ENCODE measurements at places on chromosomes 5 and 9.

GRCh38 chr9:81592887-81593266 lies 96.5 kb downstream of the TLE1 start:
- DNase-seq, result no peak

- no peak for DNase-seq
Measured at GRCh38 chr5:170865622-170866021, 3.8 kb downstream of the RANBP17 start.

DNA sequence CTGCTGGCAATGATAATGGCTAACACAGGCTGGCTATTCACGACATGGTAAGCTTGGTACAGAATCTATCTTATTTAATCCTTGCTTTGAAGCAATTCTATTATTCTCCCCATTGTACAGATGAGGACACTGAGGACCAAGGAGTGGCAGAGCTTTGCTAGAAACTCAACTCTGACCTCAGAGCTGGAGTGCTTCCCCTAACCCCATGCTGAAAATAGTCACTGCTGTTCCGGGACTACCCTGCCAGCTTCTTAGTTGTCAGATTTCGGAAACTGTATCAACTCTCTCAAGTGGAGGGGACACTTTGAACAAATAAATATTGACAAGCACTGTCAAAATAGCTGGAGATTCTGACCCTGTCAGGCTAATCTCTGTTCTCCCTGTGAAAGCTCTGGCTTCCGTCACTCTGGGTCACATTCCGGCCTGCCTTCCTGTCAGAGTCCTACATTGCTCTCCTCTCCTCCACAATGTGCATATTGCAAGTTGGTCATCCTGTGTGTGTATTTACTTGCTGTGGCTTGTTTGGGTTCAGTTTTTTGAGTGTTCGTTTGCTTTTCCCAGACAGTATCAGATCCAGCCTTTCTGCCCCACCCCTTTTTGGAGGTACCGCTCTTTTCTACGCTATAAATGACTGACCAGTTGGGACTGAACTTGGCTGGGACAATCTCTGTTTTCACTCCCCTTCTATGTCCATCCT lies 134.3 kb upstream of the MAP1B start:
- DNase-seq, result no peak

DNA sequence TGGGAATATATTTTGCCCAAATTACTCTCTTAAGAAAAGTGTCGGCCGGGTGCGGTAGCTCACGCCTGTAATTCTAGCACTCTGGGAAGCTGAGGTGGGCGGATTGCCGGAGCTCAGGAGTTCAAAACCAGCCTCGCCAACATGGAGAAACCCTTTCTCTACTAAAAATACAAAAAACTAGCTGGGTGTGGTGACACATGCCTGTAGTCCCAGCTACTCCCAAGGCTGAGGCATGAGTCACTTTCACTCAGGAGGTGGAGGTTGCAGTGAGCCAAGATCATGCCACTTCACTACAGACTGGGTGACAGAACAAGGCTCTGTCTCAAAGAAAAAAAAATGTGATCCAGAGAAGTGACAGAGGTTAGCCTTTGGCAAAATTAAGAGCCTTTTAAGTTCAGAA lies 26.4 kb upstream of the TMEM171 start:
- DNase-seq, result no peak

GRCh38 chr9:72352911-72353388 lies 12.1 kb downstream of the ZFAND5 start:
- DNase-seq, result no peak

DNA sequence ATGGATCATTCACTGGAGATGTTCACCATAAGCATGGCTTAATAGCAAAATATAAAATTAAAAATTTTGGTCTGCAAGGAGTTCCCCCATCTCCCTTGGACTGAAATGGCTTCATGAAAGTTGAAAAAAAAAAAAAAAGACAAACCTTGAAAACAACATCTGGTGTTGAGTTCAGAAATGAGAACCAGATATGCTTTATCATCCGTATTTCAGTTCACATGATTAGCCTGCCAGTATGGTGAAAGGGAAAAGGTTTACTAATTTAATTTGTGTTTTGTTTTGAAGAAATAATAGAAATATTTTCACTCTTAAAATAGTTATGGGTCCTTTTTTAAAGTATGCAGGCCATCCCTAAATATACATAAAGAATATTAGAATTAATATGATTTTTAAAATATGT lies 67.8 kb downstream of the TMEM167A start:
- DNase-seq, result no peak

DNA sequence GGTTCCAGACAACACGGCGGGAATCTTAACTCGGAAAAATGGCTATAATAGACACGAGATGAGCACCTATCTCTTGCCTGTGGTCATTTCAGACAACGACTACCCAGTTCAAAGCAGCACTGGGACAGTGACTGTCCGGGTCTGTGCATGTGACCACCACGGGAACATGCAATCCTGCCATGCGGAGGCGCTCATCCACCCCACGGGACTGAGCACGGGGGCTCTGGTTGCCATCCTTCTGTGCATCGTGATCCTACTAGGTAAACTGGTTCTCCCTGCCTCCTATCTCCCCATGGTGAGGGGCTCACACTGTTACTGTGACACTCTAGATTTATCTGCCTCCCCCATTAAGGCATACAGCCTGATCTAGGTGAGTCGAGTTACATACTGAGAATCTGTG lies 124.2 kb downstream of the CDH6 start:
- DNase-seq, result no peak

GRCh38 chr9:38119560-38120236 lies 50.7 kb upstream of the SHB start:
- DNase-seq, result no peak

GRCh38 chr5:13378091-13378490 lies 566.4 kb downstream of the DNAH5 start:
- DNase-seq, result no peak

DNA sequence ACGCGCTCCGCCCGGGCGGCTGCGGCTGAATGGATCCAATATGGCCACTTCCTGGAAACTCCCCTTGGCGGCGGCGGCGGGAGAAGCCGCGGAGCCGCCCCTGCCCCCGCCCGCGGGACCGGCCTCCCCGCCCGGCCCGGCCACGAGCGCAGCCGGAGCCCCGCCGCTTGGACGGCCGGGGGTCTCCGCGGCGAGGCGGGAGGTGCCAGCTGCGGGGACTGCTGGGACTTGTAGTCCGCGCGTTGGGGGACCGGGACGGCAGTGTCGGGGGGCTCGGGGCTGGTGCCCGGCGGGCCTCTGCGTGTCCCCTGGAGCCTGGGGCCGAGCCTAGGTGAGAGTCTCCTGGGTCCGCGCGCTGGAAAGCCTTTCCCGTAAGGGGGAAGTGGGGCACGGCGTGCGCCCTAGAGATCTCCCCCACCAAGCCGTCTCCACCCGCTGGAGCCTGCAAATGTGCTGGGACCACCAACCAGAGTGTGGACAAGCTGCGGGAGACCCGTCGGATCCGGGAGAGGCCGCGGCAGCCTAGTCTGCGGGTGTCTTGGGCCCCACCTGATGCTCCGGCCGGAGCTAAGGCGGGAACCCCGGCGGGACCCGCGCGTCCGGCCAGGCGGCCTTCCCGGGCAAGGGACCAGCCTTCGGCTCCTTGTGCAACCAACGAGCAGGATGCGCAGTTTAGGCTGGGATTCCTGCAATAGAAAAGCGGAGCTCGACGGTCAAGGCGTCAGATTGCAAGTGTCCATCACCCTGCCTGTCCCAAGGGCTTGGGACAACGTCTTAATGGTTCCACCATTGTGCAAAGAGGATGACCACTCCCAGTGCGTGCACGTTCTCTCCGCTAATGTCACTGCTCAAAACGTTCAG lies at the start of gene SEPTIN8:
Gene SEPTIN8 (minus strand): TSS at position 31 of the 861 bp plus-strand sequence. CDS start 102 bp downstream, outside the sequence.
- DNase-seq, result no peak

- DNase-seq, result no peak
Measured at GRCh38 chr9:119758241-119758640, 389.0 kb upstream of the BRINP1 start.

- no peak for DNase-seq
Measured at GRCh38 chr9:127806871-127807270, 4.2 kb downstream of the FPGS start.

DNA sequence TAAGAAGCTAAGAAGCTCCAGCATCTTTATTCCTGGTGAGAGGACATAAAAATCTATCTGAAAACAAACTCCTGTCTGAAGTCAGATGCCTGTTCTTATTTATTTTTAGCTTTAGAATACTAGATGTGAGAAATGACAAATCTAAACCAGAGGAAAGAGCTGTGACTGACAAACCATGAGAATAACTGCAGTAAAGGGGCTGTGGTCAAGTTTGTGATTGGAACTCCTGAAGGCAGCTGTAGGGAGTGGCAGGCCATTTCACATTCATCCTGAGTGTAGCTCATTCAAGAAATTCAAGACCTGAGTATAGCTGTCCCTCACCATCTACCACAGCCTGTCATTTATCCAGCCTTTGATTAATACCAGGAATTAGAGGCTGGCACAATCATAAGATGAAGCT lies 718.8 kb downstream of the BRINP1 start:
- no peak for DNase-seq

DNA sequence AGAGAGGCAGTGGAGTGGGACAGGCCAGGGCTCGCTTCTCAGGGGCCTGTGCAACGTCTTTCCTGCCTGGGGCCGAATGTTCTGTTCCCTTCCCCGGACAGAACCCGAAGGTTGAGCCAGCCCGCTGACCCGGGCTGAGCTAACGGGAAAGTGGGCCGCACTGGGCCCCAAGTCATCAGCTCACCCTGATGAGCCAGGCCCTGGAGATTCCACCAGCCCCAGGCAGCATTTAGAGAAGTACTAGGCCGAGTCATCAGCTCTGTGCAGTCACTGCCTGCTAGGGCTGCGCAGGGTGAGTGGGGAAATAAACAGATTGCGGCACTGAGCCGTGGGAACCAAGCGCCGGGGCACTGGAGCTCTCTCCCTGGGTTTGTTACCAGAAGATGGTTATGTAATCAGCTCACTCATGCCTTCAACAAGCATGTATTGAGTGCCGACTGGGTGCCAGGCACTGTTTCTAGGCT lies 29.1 kb upstream of the DUSP1 start:
- no peak for DNase-seq

DNA sequence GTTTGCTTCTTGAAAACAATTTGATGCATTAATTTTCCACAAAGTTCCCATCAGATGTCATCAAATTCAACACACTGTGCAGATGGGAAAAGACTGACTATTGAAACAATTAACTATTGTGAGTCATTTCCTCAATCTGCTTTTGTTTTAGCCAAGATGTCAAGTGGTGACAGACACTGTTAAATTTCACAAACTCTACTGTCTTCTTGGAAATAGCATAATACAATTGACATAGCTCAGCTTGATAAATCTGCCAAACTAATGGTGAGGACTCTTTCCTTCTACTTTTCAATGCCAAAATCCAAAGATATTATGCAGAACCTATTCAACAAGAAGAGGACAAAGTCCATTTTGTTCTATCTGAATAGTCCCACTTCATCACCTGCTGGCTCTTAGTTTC lies 242.3 kb downstream of the CAAP1 start:
- DNase-seq, result no peak

- DNase-seq, result no peak
Measured at GRCh38 chr9:111020594-111020993, 17.7 kb downstream of the LPAR1 start.

DNA sequence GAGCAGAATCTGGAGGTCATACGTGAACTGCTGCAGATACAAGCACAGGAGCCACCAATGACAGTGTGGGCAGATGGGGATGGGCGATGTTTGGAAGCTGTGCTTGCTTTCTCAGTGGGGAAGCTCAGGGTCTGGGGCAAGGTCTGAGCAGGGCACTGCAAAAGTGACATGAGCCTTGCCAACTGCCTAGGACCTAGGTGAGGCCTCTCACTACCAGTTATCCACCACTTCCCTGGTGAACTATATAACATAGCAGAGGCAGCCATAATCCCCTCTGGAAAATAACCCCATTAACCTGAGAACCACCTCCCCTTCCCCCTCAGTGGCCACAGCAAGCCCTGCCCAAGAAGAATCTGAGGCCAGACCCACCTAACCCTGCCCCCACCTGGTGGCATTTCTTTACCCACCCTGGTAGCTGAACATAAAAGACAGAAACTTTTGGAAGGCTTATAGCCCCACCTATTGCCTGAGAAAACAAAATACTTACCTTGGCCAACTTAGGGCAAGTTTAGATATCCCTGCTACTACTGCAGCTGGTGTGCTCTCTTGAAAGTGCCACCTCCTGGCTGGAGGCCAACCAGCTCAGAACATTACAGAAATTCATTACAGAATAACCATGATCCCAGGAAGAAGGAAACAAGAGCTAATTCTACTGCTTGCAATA lies 18.8 kb upstream of the SPEF2 start:
- no peak for DNase-seq

DNA sequence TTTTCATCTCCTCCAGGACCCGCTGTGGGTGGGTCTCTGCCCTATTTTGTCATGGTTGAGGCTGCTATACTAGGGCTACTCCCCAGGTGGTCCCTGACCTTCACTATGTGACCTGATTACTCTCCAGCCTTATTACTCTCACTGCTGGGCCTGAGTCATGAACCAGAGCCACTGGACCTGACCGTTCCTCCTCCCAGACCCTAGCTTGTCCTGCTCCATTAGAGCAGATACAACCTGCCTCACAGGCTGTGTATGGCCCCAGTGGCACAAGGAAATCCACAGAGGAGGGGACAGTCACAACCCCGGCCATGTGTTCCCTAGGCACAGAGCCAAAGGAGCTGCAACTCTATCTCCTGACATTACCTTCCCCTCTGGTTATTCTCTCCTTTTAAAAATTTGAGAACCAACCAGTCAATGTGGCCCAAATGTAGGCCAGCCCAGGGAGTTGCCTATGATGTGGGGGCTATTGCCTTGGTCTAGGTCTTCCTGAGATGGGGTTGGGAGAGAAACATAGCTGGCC lies 96.0 kb upstream of the FSTL4 start:
- no peak for DNase-seq

GRCh38 chr9:87886933-87887505 lies 4.3 kb downstream of the SPATA31E1 start:
- DNase-seq, result no peak

GRCh38 chr9:37949576-37949975 lies 45.6 kb upstream of the SLC25A51 start:
- DNase-seq, result no peak

GRCh38 chr9:26786564-26786963 lies 106.0 kb downstream of the CAAP1 start:
- DNase-seq, result no peak

DNA sequence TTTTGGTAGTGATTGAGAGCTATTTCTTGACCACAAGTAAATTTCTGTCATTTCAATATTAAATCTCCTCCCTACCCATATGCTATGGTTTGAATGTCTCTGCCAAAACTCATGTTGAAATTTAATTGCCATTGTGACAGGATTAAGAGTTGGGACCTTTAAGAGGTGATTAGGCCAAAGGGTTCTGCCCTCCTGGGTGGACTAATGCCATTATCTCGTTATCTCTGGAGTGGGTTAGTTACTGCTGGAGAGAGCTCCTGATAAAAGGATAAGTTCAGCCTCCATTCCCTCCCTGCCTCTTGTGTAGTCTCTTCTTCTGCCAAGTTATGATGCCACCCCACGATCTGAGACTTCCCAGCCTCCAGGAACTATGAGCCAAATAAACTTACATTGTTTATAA lies 3.6 kb upstream of the DRD1 start:
- DNase-seq, result no peak

DNA sequence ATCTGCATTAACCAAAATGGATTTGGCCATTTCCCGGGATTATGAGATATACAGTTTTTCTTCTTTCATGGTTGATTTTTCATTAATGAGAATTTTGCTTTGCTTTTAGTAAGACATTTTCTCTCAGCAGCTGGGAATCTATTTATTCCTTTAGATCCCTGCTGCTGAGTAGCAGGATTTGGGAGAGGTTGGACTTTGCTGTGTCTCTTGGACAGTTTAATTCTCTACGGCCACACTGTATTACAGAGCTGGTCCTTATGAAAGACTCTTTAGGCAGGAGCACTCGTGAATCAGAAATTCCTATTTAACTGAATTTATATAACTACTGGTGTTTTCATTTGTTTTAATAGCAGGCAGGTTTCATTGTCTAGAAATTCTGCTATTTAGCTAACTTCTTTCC lies 1.6 kb downstream of the UNC13B start:
- no peak for DNase-seq
